Liver (tissue), 10 donors: ENCODE measurements at places on chromosomes 5 and 9. TPM values are rescaled to one million over a fixed set of nuclear protein-coding genes. Genes with fewer than 3 reads are reported as not detected.

The SLC34A1 gene
- 1.0 TPM for total RNA-seq

The ZNG1F gene
- total RNA-seq = 16.1 TPM

The SLC28A3 gene
- 1.3 TPM for total RNA-seq

The HAVCR2 gene
- 5.5 TPM for total RNA-seq

The STC2 gene
- total RNA-seq = not detected

The CYLC2 gene
- total RNA-seq = not detected

The LCN1 gene
- not detected for total RNA-seq

The GGTA1 gene
- 2.4 TPM for total RNA-seq
